ENCODE measurements at places on chromosomes 12 and 14.

- no peak for DNase-seq
These were observed 80.1 kb downstream of the SSPN start for GRCh38 chr12:26275313-26276131.

- DNase-seq: no peak
These were observed 95.9 kb upstream of the PTHLH start for GRCh38 chr12:28068467-28068866.

GRCh38 chr14:76502638-76503037 is 126.7 kb downstream of the ESRRB start:
- no peak for DNase-seq

- no peak for DNase-seq
These were observed 798 bp downstream of the PDZRN4 start for GRCh38 chr12:41188841-41189394.

GRCh38 chr12:77047341-77048109 is 17.8 kb downstream of the E2F7 start:
- no peak for DNase-seq

DNA sequence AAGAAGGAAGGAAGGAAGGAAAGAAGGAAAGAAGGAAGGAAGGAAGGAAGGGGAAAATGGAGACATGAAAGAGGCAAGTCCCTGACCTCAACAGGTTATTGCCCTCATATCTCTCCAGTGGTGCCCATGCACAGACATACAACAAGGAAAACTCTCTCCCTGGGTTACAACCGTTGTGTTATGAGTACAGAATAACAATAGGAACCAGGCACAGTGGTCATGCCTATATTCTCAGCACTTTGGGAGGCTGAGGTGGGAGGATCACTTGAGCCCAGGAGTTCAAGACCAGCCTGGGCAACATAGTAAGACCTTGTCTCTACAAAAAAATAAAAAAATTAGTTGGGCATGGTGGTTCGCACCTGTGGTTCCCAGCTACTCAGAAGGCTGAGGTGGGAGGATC is 139.4 kb upstream of the HMGA2 start:
- DNase-seq: no peak

- peak; percentile 63 for DNase-seq
These were observed 1.1 kb upstream of the TM9SF1 start for GRCh38 chr14:24196071-24197055.

DNA sequence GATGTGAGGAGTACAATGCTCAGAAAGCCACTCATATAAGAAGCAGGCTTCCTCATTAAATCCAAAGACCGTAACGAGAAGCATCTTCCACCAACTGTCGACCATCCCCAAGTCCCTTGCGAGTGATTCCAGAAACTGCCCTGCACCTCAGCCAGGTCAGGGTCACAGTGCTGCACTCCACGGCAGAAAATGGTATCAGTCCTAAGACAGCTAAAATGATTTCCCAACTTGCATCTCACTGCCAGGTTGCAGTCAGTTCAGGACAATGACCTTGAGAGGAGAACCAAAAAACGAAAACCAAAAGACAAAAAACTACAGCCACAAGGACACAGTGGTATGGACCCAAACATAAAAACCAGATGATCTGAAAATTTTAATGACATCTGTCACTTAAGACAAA is 20.6 kb downstream of the SBNO1 start:
- no peak for DNase-seq

DNA sequence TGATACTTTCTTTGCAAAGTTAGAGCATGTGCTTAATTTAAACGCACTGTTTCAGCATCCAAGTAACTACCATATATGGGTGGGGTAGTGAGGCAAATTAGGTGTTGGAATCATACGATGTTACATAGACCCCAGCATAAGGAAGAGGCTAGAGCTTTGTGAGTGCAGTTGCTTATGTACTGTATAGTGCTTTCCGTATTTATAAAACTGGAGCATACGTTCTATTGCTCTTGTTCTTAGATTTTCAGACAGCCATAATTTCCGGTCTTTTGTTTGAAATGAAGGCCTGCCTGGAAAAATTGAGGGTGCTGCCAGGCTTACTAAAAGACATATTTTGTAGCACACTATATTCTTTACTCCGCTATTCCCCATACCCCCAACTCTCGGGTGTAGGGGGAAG is 335.7 kb downstream of the FOXG1 start:
- no peak for DNase-seq

GRCh38 chr14:95601650-95602049 is 66.8 kb downstream of the GLRX5 start:
- peak; percentile 5 for DNase-seq

GRCh38 chr14:87613881-87614280 is 379.1 kb downstream of the GALC start:
- no peak for DNase-seq

- DNase-seq: no peak
These were observed 159.2 kb downstream of the NRXN3 start for GRCh38 chr14:78329371-78329770.

DNA sequence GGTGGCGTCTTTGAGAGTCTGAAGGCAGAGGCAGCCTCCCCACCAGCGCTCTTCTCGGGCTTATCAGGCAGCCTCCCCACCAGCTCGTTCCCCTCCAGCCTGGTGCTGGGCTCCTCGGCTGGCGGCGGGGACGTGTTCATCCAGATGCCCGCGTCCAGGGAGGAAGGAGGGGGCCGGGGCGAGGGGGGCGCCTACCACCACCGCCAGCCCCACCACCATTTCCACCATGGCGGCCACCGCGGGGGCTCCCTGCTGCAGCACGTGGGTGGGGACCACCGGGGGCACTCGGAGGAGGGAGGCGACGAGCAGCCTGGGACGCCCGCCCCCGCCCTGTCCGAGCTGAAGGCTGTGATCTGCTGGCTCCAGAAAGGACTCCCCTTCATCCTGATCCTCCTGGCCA is 11.8 kb downstream of the RNFT2 start:
- no peak for DNase-seq

- no peak for DNase-seq
These were observed 45.8 kb upstream of the TMEM132D start for GRCh38 chr12:129949651-129950050.

DNA sequence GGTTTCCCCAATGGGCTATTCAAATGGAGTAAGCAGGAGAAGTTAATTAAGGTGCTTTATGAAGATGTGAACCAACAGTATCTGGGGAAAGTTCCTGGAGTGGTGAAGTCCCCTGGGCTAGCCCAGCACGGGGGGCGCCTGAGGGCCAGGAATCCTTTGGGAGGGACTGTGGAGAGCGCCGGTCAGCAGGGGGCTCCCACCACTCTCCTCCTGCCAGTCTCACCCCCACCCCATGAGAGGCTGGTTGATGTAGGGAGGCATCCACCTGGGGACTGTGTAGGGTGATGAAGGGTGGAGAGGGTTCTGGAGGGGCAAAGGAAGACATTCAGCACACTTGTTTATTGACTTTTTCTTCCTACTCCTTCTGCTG is 4.4 kb downstream of the CEBPE start:
- DNase-seq: no peak

DNA sequence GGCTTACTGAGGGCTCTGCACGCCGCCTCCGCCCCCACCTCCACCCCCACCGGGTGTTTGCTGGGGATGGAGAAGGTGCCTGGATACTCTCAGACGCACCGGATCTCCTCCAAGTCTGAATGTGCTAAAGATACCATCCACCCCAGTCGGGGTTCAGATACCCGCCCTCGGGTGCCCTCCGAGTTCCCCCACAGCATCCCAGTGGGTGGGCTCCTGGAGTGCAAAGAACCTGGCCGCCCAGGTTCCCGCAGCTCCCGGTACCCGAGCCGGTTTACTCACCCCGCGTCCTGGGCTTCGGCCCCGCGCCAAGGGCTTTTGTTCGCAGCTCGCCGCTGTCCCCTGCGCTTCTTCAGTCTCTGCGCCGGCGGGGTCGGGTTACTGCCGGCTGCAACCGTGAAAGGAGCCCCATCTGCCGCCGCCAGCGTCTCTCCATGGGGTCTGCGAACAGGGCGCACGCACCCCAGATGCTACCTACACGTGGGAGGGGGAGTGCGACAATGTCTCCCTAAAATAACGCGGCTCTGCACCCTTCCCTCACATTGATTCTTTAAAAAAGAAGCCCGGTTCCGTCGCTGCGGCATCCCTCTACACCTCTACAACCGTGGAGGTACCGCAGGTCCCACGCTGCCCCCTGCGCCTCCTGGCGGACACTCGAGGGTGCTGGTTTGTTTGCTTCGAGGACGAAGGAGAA is at the start of gene CCDC177:
Gene CCDC177, minus strand, starts transcription at position 609 of the 691 bp plus-strand sequence. CDS start 1,249 bp downstream, outside the sequence.
- peak; percentile 80 for DNase-seq

GRCh38 chr14:26594148-26594547 is 3.7 kb downstream of the NOVA1 start:
- no peak for DNase-seq

DNA sequence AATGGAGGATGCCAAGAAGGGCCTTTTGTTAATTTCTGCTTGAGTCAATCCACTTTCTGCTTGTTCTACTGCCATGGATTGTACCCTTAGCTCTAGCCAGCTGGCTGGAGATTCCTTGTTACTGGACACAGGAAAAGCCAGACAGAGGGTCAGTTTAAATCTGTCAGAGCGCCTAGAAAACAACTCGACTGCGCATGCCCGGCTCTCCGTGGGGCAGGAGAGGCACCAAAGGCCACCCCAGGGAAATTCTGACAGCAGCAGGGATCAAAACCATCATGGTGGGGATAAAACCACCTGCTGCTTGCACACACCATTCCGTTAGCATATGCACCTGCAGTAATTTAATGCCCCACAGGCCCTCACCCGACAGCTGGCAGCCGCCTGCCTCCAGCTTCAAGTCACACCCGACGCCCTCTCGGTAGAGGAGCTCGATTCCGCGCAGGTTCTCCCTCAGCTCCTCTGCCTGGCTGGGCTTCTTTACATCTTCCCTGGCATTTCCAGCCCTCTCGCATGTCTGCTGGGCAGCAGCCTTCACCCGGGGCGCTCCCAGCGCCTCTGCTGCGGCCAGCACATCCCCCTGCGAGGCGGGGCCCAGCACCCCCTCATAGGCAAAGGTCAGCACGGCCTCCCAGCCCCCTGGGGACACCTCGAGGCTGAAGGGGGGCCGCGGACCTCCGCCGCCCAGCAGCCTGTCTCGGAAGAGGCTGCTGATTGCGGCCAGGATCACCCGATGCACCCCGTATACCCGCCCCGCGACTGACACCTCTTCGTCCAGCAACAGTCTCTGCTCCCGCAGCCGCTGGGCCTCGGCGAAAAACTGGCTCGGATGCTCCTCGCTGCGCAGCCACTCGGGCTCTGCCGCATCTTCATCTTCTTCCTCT is 1.0 kb downstream of the KLHL33 start:
- no peak for DNase-seq

DNA sequence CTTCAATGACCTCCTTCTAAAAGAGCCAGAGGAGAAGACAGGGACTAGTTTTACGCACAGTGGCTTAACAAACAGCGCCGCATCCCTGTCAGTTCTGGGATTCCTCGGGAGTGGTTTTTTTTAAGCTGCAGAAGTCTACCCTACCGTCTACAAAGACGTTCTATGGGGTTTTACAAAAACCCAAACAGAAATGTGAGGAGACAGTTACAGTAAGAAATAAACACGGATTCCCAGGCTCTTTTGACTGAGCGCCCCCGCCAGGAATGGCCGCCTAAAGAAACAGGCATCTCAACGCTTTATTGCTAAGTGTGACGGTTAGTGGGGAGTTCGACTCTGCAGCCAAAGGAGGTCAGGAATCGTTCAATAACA is 484 bp downstream of the ALKBH1 start:
- peak; percentile 70 for DNase-seq

GRCh38 chr12:75120311-75120711 is 89.3 kb downstream of the KCNC2 start:
- DNase-seq: no peak

GRCh38 chr12:94211021-94211420 is 62.6 kb downstream of the PLXNC1 start:
- peak; percentile 51 for DNase-seq

DNA sequence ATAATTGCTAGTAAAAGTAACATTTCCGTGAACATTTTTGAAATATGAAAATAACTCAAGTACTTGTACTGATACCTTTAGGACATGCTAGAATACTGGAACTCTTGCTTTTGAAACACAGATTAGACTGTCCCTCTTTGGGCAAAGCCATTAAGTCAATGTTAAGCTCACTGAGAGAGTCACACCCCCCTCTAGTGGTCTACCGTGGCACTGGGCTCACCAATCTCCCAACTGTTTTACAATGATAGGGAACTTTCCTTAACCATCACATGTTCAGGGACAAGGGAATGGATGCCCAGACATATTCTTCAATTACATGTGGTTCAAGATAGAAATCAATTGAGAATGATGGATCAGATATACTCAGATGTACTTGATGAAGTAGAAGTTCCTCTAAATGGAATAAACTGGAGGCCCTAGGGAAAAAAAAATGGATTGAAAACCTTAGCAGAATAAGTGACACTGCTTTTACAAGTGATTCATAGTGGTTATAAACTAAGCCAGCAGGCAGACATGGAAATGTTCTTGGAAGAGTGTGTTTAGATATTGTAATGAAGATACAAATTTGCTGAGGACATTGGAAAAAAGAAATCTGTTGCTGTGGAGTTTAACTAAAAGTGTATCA is 17.8 kb downstream of the NANOG start:
- DNase-seq: peak; percentile 91

- DNase-seq: no peak
These were observed 89.2 kb upstream of the HSPB8 start for GRCh38 chr12:119089380-119090013.

GRCh38 chr12:79935624-79936345 is 888 bp upstream of the PPP1R12A start:
- peak; percentile 25 for DNase-seq

- DNase-seq: no peak
These were observed 111.2 kb downstream of the LRIG3 start for GRCh38 chr12:58809064-58809607.

- DNase-seq: peak; percentile 76
These were observed 2.8 kb downstream of the RHNO1 start for GRCh38 chr12:2879853-2880252.

- DNase-seq: peak; percentile 69
These were observed 353.0 kb upstream of the SFSWAP start for GRCh38 chr12:131357920-131358319.

DNA sequence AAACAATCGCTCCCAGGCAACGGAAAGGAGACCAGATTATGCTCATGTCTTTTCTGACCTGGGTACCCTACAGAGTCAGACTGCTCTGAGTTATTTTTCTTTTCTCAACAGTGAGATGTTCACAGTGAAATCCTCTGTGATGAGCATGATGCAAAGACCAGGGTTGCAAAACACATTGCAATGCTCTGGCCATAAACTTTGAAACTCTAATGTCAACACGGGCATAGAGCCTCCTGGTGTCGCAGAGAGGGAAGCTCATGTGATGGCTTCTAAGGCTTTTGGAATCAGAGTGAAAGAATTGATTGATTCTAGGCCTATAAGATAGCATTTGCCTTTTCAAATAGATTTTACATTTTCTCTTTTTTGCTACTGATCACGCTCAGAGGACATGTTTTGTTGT is 193.4 kb downstream of the RASSF9 start:
- peak; percentile 36 for DNase-seq

- DNase-seq: no peak
These were observed 50.6 kb upstream of the PTGR2 start for GRCh38 chr14:73800970-73801515.

GRCh38 chr14:21703357-21704326 is 30.0 kb upstream of the OR4E1 start:
- DNase-seq: no peak

- no peak for DNase-seq
These were observed 19.2 kb downstream of the DNM1L start for GRCh38 chr12:32698285-32698684.

Data from hematopoietic multipotent progenitor cell treated with erythropoietin and hydrocortisone succinate and interleukin-3 and kit ligand, for 6 days (in vitro differentiated cells).